Fibroblast of skin of left quadriceps (primary cell): ENCODE measurements at places on chromosomes 12 and 14.
A peak's percentile ranks its signal among the peaks of the same experiment; 100 is the strongest.

GRCh38 chr14:22489244-22489545 is 99.8 kb downstream of the DAD1 start:
- no peak for DNase-seq

DNA sequence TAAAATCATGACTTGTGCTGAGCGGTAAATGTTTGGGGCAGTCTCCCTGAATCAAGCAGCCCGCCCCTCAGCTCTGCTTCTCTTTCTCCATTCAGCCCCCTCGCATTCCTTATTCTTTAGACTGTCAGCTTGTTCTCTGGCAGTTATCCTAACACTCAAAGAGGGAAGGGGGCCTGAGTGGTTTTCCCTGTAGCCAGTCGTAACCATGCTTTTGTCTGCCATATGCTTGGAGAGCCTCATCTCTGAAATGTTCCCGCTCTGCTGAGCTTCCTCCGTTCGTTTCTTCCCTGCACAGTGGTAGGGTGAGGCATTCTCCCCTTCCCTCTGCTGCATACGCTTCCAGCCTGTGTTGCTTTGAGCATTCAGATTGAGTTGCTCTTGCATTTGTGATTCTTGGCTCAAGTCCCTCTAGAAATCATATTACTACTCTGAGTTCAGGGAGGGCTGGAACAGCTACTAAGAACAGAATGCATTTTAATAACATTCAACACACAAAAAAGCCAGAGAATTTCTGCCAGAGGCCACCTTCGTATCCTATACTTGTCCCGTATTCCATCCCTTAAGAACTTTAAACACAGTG is 119.7 kb downstream of the FBXL14 start:
- DNase-seq: peak; percentile 87

DNA sequence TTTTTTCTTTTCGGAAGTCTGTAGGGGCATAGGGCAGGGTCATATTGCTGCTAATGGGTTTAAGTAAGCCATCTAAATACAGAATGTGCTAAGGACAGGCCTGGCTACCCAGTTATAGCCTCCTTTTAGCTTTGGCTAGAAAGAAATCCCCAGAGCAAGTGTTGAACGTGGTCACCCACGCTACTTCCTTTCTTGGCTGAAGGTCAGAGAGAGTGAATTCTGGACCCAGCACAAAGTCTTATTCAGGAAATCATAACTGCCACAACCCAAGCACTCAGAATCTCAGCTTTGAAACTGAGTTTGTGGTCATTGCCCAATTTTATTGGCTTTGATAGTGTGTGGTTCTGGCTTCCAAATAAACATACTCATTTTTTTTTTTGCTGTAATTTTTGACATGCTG is 542.1 kb upstream of the ATP2B1 start:
- DNase-seq: no peak

DNA sequence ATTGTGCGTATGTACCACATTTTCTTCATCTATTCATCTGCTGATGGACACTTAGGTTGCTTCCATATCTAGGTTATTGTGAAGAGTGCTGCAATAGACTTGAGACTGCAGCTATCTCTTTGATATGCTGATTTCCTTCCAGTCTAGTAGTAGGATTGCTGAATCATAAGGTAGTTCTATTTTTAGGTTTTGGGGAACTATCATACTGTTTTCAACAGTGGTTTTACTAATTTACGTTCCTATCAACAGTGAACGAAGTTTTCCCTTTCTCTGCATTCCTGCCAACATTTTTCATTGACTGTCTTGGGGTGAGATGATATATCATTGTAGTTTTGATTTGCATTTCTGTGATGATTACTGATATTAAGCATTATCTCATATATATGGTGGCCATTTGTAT is 482.2 kb downstream of the SLC16A7 start:
- peak; percentile 63 for DNase-seq

GRCh38 chr12:102631274-102631673 is 150.9 kb upstream of the IGF1 start:
- DNase-seq: peak; percentile 73

GRCh38 chr14:63361790-63362189 is 43.1 kb upstream of the GPHB5 start:
- no peak for DNase-seq

GRCh38 chr14:101980700-101981099 is 16.3 kb downstream of the DYNC1H1 start:
- DNase-seq: peak; percentile 91

GRCh38 chr12:10365696-10366405 is 24.0 kb downstream of the KLRK1 start:
- DNase-seq: no peak

DNA sequence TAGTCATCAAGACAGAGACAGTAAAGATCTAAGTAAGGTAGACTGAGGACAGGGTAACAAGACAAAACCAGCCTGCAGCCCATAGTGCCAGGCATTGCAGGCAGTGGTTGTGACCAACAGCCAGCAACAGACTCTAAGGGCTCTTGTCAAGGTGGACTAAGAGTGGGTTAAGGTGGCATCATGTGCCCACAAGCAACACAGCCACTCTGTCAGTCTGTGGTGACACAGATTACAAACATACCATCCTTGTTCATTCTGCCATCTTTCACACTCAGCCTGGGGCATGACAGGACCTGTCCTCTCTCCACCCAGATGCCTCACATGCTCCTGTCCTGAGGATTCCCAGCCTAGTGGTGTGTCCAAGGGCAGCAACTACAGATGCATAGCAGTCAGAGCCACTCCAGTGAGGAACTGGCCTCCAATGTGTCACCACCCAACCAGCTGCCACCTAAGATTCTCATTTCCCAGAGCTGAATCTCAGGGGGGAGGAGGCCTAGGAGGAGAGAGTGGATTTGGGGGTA is 28.3 kb downstream of the VDR start:
- no peak for DNase-seq

GRCh38 chr14:46250113-46250703 is 401.4 kb downstream of the RPL10L start:
- peak; percentile 3 for DNase-seq

GRCh38 chr14:73943083-73943482 is 6.8 kb downstream of the FAM161B start:
- peak; percentile 14 for DNase-seq

DNA sequence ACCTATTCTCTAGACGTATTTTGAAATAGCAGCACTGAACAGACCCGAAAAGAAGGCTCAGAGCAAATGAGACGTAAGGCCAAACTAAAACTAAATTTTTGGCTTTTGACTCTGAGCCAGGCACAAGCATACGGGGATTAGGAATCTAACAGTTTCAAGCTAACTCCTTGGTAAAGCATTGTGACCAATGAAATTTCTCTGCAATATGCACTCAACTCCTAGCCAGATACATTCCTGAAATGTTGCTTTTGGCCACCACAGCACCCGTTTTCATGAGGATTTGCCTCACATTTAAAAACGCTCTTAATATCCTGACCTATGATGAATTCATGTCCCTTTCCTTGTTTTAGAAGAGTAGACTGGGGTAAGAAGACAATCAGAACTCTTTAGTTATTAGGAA is 53.1 kb upstream of the NPFF start:
- DNase-seq: peak; percentile 60

DNA sequence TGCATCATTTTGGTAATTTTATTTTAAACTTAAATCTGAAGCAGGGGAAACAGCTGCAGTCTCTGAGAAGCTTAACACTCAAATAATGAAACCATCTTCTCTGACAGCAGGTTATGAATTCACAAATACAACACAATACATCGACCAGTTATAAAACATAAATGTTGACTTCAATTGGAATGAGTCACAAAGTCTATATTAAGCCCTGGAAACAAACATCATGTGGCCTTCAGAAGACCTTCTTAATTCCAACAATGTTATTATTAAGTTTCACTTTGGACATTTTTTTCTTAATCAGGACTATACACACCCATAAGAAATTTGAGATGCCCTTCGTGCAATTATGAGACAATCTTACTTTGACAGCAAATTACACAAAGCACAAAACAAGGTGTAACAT is 68.9 kb downstream of the CEP128 start:
- DNase-seq: no peak

GRCh38 chr12:57726151-57726883 is 12.2 kb downstream of the AGAP2 start:
- DNase-seq: peak; percentile 70

GRCh38 chr12:47222520-47223030 is 142.8 kb upstream of the AMIGO2 start:
- no peak for DNase-seq

DNA sequence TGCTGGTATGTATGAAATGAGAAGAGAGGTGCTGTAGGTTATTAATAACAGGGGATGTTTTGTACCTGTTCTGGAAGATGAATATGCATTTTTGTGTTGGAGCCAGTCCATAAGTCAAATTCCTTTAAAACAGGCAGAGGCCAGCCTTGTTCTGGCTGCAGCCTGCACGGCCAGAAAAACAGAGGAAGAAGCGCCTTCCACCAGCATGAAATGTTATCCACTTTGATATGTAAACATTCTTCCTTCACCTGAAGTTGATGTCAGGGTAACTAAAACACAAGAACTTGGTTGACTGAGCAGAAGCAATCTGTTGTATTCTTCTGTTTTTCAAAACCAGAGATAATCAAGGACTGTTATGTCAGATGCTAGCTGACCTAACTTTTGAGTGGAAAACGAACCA is 237.9 kb upstream of the PLEKHG7 start:
- DNase-seq: no peak

DNA sequence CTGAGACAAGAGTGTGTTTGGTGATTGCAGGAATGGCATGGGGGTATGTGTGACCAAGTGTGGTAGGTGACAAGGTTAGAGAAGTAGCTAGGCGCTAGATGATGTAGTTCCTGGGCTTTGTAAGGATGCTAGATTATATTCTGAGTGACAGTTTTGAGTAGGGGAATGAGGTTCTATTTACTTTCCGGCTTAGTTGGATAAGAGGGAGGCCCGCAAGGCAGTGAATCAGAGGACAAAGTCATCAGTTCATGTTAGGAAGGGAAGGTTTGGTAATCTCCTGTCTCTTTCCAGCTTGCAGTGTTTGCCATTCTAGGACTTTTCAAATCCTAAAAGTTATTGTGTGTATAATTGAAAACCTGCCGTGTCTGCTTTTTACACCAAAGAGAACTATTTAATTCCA is 45.0 kb downstream of the CFAP54 start:
- no peak for DNase-seq

DNA sequence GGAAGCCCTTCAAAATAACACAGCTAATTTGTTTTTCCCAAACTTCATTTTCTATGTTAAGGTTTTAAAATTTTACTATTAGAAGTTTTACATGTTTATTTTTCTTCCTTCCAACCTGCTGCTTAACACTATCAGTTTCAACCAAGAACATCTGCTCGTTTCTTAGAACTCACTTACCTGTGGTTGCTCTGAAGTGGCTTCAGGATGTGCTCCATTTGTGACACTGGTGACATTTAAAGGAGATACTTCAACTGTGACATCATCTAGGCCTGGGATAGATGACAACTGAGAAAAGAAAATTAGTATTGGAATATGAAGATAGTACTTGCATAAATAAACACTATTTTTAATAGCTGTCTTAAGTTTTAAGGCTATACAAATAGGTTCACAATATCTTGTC is 17.9 kb downstream of the WASHC3 start:
- DNase-seq: no peak

DNA sequence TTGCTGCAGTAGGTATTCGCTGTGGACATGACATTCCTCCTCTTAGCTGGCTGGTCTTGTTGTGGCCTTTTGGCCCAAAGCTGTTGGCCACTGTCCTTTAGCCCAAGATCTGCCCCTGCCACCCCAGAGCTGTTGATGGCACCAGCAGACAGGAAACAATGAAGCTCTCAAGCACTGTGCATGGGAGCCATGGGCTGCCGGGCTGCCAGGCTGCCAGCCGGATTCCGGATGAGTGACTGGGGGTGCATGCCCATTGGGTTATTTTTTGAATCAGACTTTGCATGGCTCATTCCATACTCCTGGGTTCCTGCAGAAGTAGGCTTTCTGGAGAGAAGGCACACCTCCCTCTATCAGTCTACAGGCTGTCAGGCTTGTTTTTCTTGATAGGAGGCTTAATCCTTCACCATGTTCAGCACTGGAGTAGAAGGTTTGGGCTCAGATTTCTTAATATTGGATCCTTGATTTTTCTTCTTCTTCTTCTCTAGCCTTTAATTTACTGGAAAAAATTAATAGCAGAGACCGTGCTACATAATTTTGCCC is 32.4 kb downstream of the MAX start:
- no peak for DNase-seq

DNA sequence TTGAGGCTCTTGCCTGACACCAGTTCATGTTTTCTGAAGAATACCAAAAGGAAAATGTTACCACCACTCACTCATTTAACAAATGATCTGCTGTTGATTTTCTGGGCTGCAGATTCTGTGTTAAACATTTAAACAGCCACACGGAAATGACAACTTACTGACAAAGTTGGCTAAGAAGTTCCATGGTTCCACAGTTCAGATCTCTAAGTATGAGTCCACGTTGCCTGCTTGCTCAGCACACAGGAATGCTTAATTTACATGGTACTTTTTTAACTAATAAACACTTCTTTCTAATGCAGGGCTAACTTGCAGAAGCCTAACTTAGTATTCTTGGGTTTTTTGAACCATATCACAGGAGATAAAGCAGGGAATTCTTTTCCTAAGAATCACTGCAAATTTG is 34.7 kb downstream of the PTGER2 start:
- peak; percentile 45 for DNase-seq

GRCh38 chr14:24146978-24147760 is at the start of gene RNF31:
Gene RNF31, plus strand, starts transcription at chr14:24147498. Its CDS starts 201 bp downstream, at chr14:24147699.
- DNase-seq: peak; percentile 95

- no peak for DNase-seq
These were observed 37.8 kb upstream of the ITPR2 start for GRCh38 chr12:26870491-26871419.
